ENCODE measurements at places on chromosomes 2 and 18.

DNA sequence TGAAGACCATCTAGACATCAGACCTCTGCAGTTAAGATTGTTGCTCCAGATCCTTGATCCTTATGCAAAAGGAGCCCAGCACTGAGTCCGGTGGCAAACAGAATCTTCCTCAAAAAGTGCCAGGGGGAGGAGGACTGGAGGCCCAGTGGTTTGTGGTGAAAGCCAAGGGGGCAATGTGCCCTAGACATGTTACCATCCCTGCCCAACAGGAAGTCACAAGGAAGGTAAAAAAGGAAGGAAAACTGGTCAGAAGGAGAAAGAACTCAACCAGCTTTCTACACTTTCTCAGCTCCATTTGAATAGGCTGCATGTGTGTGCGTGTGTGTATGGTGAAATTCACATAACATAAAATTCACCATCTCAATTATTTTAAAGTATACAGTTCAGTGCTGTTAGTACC lies 25.0 kb upstream of the KDM3A start:
- no peak for DNase-seq

DNA sequence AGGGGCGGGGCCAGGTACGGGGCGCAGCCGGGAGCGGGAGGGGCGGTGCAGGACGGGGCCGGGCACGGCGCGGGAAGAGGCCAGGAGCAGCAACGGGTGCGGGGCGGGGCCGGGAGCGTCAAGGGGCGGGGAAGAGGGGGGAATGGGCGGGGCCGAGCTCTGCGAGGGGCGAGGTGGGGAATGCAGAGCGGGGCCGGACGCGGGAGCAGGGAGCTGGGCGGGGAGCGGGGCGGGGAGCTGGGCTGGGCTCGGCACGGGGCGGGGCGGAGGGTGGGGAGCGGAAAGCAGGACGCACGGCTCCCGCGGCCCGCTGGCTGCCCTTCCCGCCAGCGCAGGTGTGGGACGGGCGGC lies at the start of gene IMPA2:
TSS of gene IMPA2 (plus strand) at position 316 of the 351 bp plus-strand sequence. CDS start 163 bp downstream, outside the sequence.
- no peak for DNase-seq

DNA sequence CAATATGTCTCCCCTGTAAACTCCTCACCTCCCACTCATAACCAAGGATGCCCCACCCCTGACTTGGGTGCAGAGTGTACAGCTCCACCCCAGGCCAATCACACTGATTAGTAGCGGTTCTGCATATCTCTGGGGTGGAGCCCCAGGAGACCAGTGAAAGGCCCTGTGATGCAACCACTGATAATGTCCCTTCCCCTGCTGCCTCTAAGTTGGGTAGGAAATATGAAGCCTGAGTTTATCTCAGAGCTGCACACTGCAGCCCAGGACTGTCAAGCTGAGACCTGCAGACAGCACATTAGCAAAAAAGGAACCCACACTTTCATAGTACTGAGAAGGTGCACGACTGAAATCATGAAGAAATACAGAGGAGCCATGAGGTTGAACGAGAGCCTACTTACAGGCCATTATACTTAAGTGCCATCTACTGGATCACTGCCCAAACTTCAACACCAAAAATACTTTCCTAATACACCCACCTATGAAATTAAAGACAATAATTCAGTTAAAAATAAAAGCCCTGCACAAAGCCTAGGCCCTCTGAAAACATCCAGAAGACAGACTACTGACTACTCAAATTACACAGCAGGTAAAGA lies 455.4 kb upstream of the LRRTM4 start:
- DNase-seq = no peak

DNA sequence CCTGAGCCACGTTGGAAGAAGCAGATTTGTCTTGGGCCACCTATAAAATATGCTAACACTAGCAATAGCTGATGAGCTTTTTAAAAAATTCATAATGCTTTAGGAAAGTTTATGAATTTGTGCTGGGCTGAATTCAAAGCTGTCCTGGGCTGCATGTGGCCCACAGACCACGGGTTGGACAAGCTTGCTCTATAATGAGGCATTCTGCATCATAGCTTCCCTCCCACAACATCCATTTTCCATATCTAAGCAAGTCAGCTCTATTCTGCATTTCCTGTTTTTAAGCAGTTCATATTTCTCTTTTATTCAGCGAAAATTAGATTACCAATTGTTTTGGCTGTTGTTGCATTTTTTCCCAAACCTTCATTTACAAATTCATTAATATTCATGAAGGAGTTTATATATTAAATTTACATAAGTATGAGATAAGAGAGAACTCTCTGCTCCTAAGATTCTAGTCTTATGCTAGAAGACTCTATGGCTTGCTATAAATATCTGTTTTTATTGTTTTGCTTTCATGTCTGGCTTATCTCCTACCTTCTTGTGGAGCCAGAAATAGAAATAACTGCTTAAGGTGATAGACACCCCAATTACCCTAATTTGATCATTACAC lies 114.5 kb upstream of the HNRNPA3 start:
- DNase-seq = no peak

DNA sequence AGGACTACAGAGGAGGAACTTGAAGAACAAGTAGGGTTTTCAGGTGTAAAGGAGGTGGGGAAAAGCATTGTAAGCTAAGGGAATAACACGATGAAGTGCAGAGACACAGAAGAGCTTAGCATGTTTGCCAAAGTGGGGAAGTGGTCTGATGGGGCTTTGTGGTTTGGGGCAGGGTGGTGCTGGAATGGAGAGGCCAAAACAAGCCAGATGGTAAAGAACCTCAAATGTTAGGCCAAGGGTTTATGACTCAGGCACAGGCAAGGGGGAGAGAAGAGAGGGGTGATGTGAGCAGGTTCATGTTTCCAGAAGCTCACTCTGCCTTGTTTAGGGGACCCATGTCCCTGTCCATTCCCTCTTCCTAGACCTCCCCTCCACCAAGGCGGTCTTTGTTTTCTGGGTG lies 104.5 kb upstream of the YWHAQ start:
- DNase-seq = no peak

- no peak for DNase-seq
These were observed 50.6 kb downstream of the GALNT3 start for GRCh38 chr2:165743442-165743841.

Data from DMS153 (cell line).